ENCODE measurements at places on chromosomes 5 and 9.
A peak's percentile ranks its signal among the peaks of the same experiment; 100 is the strongest.

GRCh38 chr5:10564838-10565784 lies 1.2 kb downstream of the ANKRD33B start:
- DNase-seq: peak; percentile 66

DNA sequence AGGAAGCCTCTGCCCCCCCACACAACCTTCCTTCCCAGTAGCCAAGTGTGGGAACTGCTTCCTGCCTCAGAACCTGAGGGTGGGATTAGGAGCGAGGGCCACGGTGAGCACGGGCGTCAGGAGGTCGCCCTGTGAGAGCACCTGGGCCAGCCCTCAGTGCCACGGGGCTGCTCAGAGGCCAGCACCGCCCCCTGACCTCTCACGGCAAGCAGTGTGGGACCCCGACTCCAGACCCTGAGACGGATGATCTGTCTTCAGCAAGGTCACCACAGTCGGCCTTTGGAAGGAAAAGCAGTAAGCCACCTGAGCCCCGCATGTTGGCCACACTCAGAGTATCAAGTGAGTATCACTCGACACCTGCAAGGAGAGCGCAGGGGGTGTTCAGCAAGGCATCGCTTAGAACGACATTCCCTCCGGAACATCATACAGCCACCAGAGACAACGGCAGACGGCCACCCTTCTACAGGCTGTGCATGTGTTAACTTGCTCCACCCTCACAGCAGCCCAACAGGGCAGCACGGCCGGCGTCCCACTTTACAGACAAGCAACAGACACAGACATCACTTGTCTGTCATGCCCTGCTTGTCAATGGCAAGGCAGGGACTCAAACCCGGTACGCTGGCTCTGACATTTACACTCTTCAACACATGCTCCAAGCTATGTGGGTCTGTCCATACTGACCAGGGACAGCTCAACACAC lies 50.2 kb downstream of the IPPK start:
- no peak for DNase-seq

DNA sequence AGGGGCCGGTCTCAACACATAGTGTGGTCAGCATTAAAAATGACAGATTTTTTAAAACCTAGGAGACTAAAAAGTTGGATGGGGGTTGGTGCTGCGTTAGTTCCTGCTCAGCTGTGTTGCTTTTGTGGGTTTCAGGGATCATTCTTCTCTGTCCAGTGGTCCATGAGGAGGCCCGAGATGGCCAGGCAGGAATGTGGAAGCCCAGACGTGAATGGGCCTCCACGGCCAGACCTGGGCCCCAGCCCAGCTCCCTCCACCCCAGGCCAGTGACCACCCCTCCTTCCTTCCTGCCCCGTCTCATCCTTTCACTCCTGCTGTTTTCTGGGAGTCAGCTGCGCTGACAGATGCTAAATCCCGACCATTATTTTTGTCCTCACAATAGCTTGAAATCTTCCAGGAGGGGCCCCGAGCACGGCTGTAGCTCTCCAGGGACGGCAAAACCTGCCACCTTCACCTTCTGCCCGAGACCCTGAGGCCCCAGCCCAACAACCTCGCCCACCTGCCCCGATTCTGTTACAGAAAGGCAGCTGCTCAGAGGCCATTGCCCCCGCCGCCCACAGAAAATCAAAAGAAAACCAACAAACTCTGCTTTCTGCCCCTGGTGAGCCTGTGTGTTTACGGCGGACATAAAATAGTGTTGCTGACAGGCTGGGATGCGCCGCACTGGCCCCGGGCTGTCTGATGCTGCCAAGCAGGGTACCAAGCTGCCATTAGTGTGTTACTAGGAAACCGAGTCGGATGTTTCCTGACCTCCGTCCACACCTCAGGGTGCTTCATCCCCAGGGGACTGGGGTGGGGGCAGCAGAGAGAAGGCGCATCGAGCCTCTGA lies 83.7 kb upstream of the SARDH start:
- no peak for DNase-seq

- DNase-seq: no peak
Observed at GRCh38 chr9:86713470-86713869, 233.8 kb downstream of the GAS1 start.

GRCh38 chr9:75599126-75599525 lies 291.3 kb upstream of the PCSK5 start:
- DNase-seq: no peak
